ENCODE measurements at places on chromosomes 12 and 14.

GRCh38 chr12:103947871-103948555 is 17.7 kb upstream of the TDG start:
- DNase-seq, result no peak

- no peak for DNase-seq
Observed at GRCh38 chr14:55754471-55754870, 174.5 kb downstream of the KTN1 start.

- DNase-seq, result no peak
Observed at GRCh38 chr12:10159280-10159679, 12.7 kb downstream of the OLR1 start.

DNA sequence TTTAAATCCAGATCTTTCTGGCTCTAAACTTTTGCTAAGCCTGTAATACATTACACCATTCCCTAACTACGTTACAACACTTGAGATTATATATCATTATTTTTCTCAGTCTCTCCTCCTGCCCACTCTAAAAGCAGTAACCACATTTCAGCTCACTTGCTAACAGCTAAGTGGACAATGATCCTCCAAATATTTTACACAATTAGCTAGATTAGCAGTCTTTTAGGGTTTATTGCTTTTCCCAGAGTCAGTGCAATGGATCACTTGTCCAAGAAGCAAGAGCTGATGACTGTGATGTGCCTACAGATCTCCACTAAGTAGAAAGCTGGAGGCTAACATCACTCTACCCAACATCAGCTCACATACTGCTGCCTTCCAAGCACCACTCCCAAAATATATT is 17.6 kb downstream of the CPNE8 start:
- DNase-seq, result no peak

DNA sequence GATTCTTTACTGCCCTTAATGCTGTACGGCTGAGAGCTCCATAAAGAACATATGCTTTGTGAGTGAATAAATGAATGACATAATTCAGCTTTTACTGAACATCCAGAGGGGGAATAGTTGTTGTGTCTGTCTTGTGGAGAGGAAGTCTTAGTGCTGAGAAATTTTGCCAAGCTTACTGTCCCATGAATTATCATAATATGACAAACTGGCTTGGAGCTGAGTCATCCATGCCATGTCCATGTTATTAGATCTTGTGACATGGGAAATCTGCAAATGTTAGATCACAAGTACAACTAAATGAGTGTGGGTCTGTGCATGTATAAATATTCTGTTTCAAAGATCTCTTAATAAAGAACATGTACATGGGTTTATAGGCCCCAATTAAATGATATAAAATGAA is 350.4 kb downstream of the BMP4 start:
- no peak for DNase-seq

- no peak for DNase-seq
Observed at GRCh38 chr12:28489246-28489645, 299.0 kb downstream of the CCDC91 start.

DNA sequence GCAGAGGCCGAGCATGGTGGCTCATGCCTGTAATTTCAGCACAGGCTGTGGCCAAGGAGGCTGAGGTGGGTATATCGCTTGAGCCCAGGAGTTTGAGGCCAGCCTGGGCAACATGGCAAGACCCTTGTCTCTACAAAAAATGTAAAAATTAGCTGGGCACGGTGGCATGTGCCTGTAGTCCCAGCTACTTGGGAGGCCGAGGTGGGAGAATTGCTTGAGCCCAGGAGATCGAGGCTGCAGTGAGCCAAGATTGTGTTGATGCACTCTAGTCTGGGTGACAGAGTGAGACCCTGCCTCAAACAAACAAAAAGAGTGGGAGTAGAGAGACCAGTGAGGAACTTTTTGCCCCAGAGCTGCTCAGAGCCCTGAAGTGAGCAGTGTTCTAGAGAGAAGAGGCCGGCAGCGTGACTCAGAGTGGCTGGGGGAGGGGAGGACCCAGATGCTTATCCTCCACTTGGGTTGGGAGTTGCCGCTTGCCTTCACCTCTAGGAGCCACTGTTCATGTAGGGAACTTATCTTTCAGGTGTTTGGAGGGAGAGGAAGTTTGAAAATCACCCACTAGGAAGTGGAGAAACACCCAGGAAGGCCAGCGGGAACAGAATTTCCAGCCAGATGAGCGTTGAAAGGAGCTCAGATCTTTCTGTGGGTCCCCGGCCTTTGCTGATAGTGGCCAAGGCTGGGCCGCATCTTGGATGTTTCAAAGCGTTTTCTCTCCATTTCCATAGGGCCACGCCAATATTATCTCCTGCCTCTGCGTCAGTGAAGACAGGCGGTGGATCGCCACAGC is 15.3 kb downstream of the CFAP251 start:
- no peak for DNase-seq

GRCh38 chr12:34206061-34206785 is 183.9 kb downstream of the ALG10 start:
- no peak for DNase-seq

- no peak for DNase-seq
Observed at GRCh38 chr12:113464852-113465719, 6.6 kb downstream of the LHX5 start.

DNA sequence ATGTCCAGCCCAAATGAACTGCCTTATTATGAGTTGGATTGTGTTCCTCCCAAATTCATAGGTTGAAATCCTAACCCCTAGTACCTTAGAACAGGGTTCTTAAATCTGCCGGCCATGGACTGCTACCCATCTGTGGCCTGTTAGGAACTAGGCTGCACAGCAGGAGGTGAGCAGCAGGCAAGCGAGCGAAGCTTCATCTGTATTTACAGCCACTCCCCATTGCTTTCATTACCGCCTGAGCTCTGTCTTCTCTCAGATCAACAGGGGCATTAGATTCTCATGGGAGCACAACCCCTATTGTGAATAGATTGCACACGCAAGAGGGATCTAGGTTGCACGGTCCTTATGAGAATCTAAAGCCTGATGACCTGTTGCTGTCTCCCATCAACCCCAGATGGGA is 9.8 kb upstream of the EML5 start:
- DNase-seq, result no peak
